ENCODE measurements at places on chromosomes 7 and 10.

DNA sequence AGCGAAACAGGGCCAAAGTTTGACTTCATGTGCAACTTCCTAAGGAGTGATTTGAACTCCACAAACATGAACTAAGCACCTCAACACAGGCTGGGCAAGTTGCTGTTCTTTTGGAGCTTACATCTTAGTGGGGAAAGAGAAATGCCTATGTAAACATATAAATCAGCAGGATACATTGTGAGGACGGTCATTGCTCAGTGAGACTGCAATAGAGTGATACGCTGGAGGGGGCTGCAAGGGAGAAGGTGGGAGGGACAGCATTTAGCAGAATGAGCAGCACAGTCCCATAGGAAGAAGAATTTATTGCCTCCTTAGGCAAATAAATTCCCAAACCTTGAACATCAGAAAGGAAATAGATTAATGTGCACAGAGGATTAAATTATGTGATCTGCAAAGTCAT is 90.0 kb downstream of the EGFR start:
- DNase-seq = no peak

DNA sequence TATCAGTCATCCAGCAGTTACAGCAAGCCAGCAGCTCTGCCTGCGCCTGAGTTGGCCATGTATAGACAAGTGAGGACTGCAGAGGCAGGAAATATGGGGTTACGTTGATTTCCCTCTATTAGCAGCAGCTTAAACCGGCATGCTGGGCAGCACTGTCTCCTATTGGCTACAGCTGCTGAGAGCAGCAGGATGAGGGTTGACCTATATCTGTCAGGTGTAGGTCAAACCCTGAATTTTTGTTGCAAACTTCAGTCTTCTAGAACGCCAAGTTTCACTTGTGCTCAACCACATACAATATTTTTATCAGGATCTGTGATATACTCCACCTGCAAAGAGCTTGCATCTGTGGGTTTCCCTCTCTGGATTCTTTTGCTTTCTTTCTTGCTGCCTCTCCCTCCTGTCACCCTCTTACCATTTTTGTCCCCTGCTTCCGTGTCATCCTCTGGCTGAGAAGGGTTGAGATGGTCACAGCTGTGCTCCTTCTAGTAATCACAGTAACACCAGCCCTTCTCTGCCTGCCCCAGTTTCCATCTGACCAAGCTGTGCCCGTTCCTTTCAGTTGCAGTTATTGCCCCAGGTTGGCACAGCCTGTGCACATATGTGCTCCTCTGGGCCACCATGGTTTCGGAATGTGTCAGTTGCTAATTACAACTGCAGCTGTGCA is 23.8 kb upstream of the GLCCI1 start:
- peak; percentile 28 for DNase-seq

GRCh38 chr7:79453266-79453557 is 255 bp downstream of the MAGI2 start:
- no peak for DNase-seq

DNA sequence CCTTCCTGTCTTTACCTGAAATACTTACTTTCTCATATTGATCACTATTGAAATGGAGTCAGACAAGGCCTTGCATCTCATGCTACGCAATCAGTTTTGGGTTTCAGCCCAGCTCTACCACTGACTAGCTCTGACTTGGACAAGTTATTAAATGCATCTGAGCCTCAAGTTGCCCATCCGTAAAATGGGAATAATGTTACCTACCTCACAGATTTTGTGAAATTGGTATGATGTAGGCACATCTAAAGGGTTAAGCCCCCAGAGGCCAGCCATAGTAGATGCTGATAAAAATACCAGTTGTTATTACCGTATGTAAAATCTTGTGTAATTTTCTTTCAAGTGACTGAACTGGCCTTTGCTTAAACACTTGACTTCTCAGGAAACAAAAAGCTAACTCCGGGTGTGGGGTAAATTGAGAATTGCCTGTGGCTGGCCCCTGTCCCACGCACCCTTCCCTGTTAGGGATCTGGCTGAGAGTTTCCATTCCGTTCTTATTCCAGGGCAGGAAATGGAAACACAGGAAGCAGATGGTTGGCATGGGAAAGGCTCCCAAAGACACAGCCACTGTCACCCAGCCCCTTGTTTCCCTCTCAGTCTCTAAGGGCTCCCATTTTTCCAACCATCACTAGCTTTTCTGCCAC is 7.5 kb downstream of the DUSP5 start:
- DNase-seq = no peak

GRCh38 chr7:122618585-122619189 is 80.2 kb downstream of the RNF133 start:
- DNase-seq = no peak

DNA sequence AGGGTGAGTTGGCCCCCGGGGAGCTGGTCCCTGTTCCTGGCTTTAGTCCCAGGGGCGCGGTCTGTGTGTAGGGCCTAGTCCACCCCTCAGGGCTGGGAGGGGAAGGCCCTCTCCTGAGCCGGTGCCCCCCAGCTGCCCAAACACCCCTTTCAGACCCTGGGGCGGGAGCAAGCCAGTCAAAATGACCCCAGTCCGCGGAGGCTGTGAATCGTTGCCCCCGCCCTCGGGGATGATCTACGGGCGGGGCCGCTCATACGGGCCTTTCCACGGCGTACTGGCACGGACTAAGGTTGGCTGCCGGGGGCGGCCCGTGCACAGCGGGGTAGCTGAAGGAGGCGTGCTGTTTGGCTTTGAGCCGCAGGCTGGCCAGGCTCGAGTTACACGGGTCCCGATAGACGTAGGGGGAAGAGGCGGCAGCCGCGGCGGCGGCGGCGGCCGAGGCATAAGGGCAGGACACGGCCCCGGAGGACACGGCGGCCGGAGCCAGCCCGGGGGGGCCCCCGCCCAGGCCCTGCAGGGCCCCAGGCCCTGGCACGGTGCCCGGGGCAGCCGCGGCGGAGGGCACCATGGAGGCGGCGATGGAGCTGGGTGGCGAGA is 4.3 kb downstream of the ELOVL3 start:
- DNase-seq = no peak

- DNase-seq = no peak
These were observed 50.0 kb downstream of the SPAM1 start for GRCh38 chr7:123975084-123975483.

DNA sequence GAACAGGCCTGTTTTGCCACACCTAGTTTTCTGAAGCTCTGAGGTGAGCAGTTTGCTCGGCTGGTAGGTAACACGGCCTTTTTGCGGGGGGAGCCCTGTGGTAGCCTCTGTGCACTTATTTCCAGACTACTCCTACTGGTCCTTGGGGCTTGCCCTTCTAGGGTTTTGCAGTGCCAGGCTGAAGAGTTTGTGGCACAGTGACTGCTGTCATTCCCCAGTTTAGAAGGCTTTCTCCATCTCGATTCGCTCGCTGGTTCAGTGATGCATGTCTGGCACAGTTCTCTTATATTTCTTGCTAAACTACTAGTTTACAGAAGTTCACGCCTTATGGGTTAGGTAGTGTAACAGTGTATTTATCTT is 711 bp downstream of the KIF20B start:
- DNase-seq = no peak

DNA sequence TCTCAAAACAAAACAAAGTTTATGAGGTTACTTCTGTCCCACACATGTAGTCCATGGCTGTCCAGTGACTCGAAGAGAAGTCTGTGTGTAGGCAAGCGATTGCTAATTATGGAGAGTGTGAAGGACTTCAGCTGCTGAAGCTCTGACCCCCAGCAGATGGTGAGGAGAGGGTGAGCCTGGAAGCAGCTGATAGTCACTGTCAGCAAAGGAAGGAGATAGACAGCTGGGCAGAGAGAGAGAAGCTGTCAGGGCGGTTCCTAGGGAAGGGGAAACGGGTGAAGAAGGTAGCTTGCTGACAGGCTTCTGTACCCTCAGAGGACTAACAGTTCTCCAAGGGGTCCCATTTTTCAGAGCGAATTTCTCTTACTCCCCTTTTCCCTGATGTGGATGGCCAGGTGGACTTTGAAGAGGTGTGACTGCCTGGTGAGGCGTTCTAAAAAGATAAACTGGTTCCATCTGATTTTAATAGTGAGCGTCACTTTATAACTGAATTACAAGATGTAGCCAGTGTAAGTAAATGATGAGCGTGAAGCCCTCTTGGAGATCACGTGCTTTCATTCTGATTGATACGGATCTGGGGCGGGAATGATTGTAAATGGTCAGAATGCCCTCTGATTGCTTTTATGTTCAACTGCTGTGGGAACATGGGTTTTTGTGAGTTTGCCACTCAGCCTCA is 12.1 kb downstream of the ZSCAN21 start:
- DNase-seq = no peak

DNA sequence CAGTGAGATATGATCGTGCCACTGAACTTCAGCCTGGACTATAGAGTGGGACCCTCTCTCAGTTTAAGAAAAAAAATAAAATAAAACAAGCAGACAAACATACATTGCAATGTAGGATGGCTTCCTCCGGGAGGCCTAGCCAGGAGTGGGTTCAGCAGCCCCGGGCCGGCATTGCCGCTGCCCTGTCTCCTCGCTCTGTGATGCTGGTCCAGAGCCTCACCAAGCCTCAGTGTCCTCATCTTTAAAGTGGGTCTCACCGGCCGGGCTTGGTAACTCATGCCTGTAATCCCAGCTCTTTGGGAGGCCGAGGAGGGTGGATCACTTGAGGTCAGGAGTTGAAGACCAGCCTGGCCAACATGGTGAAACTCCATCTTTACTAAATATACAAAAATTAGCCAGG is 71.6 kb downstream of the PTPRE start:
- no peak for DNase-seq

GRCh38 chr7:108813251-108814014 is 243.8 kb downstream of the DNAJB9 start:
- no peak for DNase-seq

DNA sequence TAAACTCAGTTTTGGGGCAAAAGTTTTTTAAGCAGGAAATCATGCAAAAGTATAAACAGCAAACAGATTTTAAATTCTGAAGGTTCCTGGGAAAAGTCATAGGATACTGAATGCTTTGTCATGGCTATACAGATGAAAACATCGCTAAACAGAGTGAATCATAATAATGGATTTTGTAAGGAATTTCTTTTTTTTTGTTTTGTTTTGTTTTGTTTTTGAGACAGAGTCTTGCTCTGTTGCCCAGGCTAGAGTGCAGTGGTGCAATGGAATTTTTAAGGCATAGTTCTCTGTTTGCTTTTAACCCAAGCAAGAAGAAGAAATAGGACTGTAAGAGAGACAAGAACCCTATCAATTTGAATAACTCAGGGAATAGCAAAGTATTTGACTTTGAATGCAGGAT is 285.3 kb downstream of the NRG3 start:
- no peak for DNase-seq

DNA sequence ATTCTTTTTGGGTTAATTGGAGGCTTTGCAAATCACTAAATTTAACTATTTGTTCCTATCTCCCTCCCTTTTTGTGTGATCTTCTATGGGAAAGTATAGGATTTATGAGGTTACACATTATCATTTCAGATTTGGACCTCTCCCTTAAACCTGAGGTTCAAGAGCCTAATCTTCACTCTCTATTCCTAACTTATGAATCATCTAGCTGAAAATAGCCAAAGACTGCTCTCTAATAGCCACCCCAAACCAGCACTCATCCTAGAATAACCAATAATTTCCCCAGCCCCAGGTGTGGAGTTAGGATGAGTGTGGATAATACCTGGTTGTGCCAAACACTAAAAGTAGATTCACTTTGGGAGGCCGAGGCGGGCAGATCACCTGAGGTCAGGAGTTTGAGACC is 499.2 kb downstream of the GFRA1 start:
- DNase-seq = no peak

- DNase-seq = no peak
These were observed 51.8 kb downstream of the ARHGAP12 start for GRCh38 chr10:31876652-31877352.

DNA sequence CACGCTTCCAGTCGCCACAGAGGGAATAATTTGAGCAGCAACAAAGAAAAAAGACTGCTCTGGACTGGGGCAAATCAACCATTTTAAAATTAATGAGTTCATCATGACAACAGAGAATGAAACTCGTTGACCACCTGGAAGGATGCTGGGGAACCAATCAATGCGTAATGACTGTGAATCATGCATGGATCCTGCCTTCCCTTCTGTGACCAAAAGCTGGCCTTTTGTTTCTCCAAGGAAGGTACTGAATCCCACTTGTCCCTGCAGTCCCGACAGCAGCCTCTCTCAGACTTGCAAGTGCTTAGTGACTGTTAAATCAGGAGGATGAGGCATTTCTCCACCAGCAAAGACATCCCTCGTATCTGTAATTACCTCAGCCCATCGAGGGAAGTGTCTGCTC is 68.0 kb upstream of the TNS3 start:
- no peak for DNase-seq

DNA sequence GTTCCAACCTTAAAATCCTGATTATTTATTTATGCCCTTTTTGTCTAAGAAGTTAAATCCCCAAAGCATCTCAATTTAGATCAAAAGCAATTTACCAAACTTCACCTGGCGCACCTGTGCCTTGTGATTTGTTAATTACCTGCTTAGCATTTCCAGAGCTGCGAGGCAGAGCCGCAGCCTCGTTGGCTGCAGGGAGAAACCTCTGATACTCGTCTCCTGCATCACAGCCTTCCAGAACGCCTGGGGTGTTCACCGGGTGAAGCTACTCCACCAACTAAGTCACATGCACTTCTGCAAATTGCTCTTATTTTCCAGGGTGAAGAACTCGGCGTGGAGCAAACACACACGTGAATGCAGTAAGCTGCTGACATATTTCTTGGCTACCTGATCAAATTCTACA is 198.1 kb upstream of the RNF32 start:
- no peak for DNase-seq

DNA sequence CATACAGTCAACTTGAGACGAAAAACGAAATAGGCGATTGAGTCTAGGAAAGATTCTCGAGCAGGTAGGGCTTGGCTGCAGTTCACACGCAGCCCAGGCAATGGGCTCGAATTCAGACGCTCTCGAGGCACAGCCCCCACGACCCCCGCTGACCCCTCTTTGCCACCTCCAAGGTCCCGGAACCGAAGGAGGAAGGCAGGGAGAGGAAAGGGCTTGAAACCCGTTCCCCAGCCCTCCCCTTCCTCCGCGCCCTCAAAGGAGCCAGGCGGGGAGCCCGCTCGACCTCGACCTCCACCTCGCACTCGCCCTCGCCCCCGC is 441 bp downstream of the CCDC186 start:
- no peak for DNase-seq

GRCh38 chr7:107658467-107658866 is 2.2 kb upstream of the SLC26A4 start:
- DNase-seq = no peak

GRCh38 chr10:71701496-71702132 is 18.0 kb downstream of the C10orf105 start:
- DNase-seq = no peak

GRCh38 chr7:115223959-115224358 is 302.1 kb downstream of the MDFIC start:
- DNase-seq = no peak

DNA sequence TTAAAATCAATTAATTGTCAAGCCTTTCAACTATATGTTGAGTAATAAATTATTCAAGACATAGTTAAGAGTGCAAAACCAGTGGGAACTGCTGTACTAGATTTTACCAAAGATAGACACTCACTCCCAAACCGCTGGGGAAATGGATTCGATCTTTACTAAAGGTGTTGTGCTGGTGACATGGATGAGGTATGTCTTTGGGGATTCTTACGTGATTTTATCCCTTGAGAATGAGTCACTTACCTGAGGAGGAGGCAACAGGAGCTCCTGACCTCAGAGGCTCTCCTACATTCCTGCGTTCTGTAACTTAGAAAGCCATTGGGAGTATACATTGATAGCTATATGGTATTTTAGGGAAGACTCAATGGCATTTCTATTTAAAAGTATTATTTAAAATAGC is 165.5 kb downstream of the PKD1L1 start:
- DNase-seq = no peak
